ENCODE measurements at places on chromosomes 7 and 10.

DNA sequence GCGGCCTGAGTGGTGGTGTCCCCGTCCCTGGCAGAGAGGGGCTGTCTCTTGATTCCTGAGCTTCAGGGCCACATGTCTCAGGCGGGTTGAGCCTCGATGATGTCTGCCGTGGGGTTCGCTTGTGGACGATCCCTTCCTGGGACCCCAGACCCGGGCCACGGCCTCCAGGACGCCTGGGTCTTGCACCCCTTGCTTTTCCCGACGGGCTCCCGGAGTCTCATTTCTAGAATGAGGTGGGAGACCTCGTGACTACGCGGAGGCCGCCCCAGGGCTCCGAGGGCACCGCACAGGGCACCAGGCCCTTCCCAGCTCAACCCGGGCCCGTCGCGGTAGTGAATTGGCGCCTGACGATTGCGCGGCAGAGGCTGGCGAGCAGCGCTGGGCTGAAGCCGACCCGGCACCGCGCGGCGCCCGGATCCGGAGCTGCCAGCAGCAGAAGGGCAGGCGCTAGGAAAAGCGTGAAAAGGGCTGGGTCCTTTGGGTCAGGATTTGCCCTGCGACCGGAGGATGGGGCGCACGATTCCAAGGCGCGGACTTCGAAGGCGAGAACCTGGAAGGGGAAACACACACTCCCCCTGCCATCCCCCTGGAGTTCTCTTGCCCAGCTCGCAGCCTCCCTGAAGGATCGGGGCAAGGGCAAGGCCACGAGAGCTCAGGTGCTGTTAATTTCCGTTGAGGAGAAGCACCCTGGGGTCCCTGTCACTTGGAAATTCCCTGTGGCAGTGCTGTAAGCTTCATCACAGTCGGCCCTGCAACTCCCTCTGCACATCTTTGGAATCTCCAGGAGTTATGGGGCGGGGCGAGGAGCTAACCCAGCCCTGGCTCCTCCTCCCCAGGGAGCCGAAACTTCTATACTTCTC is 15.5 kb downstream of the TLX1 start:
- no peak for DNase-seq

DNA sequence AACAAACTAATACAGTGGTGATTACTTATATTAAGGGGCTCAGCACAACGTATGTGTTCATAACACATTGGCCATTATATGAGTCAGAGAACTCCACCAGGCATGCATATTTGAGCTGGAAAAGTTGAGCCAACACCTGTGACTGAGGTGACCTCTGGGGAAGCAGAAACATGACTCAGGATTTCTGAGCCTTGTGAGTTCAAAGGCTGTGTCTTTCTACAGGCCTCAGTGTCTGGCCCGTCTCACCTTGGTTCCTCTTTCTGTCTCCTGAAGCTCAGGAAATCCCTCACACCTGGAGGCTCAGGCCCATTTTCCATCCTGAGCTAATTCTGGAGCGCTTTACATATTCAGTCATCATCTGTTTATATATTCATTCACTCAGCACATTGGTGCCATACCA is 230.9 kb upstream of the AGK start:
- no peak for DNase-seq

DNA sequence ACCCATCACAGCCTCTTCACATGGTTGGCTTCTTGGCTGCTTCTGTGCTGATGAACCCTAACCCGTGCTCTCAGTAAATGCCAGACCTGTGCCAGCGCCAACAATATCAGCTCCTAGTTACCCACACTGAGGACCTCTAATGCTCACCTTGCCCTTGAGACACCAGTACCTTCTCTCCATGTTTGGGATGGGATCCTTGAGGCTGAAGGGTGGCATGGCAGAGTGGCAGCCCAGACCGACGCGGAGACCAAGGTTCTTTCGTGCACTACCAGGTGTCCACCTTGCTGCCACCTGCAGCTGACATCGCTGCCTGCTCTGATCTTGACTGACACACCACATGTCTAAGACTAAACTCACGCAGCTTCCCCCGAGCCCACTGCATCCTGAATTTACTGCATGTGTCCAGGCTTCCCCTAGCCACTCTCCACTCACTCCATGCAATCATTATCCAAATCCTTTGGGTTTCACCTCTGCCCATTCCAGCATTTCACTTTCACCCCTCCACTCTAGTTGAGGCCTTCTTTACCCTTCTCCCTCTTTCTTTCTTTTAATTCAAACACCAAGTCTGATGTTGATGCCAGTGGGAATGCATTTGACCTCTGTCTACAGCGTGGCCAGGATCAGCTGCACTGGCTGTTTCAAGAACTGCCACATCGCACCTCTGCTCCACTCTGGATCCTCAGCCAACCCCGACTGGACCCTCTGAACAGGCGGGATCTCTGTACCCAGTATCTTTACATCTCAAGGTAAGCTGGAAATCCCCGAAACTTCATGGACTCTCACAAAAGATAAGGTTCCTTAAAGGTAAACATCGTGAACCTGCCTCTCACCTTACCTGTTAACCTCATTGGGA is 294.9 kb downstream of the GLRX3 start:
- no peak for DNase-seq

- no peak for DNase-seq
Measured at GRCh38 chr10:32205670-32206069, 141.3 kb downstream of the EPC1 start.

GRCh38 chr7:139867847-139868246 is 38.8 kb downstream of the TBXAS1 start:
- DNase-seq: no peak

- no peak for DNase-seq
Measured at GRCh38 chr10:70629338-70629737, 26.8 kb upstream of the PRF1 start.

All from stimulated activated CD8-positive, alpha-beta memory T cell treated with anti-CD3 and anti-CD28 coated beads, Interleukin-15, amount 100 ng/mL, for 48 hours (primary cell).